GM12891 (cell line): ENCODE measurements at places on chromosomes 11 and 22.

DNA sequence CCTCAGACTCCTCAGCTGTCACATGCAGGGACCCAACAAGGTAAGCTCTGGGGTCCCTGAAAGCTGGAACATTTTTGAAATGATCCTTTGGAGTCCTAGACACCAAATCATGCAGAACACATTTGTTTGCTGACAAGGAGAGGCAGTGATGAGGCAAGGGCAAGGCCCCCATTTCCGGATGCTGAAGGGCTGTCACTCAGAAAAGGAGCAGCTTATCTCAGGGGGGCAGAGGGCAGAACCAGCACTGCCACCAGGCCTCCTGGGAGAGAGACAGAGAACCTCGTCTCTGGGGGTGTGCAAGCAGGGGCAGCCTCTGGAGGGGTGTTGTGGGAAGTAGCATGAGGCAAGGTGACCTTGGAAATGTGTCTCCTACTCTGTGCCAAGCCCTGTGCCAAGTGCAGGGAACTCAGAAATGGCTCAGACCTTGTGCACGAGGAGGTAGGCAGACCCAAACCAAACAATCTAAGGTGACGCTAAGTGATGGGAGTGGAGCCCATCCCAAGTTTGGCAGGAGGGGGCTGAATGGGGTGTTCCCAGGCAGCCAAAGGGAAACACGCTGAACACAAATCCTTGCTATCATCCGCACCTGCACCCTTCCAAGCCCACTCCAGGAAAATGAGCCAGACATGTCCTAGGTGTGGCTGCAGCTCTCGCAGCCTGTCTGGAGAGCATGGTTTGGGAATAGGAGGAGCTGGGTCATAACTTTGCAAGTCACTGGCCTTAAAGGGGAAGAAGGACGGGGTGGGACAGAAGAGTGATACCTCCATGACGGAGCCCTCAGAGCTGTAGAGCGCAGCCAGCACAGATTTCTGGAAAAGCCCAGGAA, 94.2 kb downstream of the PDE2A start:
- no peak for DNase-seq

DNA sequence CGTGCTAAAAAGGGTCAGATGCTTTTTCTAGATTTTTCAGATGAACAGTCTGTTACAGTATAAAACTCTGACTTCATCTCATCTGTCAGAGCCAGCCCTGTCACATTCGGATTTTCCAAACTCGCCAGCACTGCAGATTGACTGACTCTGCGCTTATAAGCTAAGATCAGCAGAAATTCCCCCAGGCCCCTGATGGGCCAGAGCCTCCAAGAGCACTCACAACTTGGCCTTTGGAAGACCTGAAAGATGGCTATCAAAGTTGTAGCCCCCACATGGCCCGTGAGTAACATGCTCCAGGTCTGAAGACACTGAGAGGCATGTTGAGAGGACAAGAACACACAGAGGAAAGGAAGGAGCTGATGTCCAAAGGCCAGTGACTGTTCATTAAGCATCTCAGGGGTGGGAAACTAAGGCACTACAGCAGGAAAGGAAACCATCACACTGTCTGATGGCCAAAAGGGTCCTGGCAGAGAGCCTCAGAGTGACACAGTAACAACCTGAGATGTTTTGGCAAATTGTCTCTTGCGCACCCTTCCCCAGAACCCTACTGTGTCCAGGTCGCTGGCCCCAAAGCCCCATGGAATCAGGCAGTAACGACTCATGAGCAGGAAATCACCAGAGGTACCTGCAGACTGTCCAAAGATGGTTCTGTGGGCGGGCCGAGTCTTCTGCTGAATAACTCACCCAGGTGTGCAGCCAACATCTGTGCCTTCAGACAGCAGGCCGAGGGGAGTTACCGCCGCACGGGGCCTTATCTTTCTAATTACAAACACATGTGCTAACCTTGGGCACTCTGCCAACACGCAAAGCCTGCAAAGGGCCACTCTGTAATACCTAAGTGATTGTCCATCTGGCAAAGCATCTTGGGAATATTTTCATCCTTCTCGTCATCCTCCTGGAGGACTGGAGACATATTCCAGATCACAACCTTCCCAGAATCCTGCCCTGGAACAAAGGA, 23.6 kb downstream of the HIRA start:
- no peak for DNase-seq

GRCh38 chr11:74749127-74749964, 697 bp downstream of the RNF169 start:
- peak; percentile 62 for DNase-seq

GRCh38 chr11:64694821-64695365, 28.1 kb downstream of the NRXN2 start:
- no peak for DNase-seq

DNA sequence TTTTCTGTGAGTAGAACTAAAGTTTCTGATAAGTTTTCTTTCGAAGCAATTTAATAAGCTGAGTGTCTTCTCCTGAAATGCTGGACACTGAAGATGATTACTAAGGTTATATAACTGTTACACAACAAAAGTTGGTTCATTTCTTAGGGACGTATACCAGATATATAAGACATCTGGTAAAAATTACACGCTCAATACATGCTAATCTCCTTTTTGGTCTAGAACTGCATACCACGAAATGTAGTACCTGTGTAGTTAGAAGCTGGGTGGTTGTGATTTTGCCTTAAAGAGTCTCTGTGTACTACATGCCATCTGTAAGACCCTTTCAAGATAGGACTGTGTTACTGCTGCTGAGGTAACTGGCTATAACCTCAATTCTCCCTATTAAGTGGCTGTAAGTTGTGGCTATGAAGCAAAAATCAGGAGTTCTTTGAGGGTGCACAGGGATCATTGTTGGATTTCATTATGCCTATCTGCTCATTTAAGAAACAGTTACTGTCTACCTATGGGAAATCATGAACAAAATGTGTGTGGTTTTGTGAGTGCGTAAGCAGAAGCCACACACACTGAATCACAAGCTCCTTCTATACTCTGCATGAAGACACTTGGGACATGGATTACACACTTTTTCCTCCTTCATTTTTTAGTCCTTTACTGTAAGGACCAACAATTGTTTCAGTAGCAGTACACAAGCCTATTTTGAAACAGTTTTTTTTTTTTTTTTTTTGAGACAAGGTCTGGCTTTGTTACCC, 195.9 kb downstream of the SWAP70 start:
- no peak for DNase-seq

- DNase-seq, result no peak
Measured at GRCh38 chr11:36620246-36620645, 22.2 kb upstream of the RAG2 start.

DNA sequence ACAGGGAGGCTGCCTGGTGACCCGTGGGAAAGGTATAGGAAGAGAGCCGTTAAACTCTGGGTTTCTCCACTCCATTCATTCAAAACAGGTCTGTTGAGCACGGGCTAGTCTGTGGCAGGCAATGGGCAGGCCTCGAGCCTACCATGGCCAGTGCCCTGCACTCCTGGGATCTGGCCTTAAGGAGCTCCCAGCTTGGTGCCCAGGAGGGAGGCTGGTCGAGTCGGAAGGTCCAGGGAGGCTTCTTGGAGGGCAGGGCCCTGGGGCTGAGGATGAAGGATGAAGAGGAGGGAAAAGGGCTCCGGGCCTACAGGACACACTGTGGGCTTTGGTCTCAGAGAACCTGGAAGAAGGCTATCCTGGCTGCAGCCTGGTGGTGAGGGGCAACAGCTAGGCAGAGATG, 41.9 kb upstream of the MN1 start:
- DNase-seq, result no peak

- DNase-seq, result no peak
Measured at GRCh38 chr22:18000441-18001039, 23.8 kb downstream of the MICAL3 start.

- DNase-seq, result no peak
Measured at GRCh38 chr11:119772641-119773415, 43.8 kb upstream of the NECTIN1 start.

DNA sequence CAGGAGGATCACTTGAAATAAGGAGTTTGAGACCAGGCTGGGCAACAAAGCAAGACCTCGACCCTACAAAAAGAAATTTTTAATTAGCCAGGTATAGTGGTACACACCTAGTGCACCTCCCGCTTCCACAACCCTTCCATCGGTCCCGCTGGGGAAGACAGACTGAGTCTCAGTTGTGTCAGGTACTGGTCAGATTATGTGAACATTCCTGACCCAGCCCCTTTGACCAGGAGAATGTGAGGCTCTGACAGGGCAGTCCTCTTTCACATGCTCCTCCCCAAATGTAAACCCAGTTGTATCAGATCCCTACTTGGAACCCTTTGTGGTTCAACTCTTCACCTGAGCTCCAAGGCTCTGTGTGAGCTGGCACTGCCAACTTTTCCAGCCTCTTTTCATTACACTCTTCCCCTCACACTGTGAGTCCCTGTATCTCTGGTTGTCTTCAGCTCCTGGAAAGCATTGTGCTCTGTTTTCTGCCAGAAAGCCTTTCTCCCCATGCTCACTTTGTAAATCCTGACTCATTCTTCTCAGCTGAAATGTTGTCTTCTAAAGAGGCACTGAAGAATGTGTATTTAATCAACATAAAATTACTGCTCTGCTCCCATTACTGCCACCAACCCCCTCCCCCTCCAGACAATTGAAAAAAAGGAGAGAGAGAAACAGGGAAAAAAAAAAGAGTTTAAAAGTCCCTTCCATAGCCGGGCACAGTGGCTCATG, 2.1 kb upstream of the TTLL12 start:
- DNase-seq, result no peak

- DNase-seq, result no peak
Measured at GRCh38 chr22:48476577-48476976, 1351.1 kb downstream of the BRD1 start.

GRCh38 chr11:46452918-46453517, 61.4 kb upstream of the CHRM4 start:
- no peak for DNase-seq

- no peak for DNase-seq
Measured at GRCh38 chr22:23279781-23280180, 99.5 kb downstream of the BCR start.

DNA sequence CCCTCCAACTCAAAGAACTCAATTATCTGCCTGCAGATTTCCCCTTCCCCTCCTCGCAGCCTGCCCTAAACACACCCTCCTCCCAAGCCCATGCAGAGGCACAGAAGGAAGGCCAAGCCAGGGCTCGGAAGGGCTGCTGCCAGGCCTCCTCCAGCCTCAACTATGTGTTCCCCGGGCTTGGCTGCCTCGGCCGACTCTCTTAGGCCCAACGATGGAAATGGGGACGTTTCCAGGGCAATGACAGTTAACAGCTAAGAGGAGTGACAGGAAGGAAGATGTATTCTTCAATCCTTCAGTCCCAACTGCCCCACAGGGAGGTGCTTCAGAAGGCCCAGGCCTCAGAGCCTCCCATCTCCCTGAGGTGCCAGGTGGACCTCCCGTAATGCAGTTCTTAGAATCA, 104.0 kb upstream of the AKIP1 start:
- no peak for DNase-seq

DNA sequence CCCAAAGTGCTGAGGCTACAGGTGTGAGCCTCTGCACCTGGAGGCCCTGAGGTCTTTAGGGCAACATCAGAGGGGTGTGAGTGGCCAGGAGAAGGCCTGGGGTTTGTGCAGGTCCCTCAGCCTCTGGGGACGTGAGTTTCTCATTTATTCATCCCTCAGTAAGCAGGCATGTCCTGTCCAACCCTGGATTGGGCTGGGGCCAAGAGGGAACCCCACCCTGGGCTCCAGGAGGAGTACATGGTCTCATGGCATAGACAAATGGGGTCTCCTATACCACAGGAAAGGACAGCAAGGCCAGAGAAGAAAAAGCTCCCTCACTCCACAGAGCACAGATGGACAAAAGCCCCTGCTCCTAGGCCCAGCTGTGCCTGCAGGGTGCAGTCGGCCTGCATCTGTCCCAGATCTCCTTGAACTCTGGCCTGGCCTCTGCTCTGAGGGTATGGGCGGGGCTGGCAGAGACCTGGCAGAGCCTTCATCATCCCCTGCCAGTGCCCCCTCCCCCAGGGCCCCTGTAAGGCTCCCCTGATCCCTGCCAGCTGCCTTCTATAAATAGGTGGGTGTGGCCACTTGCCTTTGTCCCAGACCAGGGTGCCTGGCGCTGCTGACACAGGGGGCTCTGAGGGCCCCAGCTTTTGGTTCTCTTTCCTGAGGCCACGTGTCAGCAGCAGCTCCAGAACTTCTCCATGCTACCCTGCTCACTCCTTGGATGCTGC, 34.6 kb downstream of the A4GALT start:
- no peak for DNase-seq

DNA sequence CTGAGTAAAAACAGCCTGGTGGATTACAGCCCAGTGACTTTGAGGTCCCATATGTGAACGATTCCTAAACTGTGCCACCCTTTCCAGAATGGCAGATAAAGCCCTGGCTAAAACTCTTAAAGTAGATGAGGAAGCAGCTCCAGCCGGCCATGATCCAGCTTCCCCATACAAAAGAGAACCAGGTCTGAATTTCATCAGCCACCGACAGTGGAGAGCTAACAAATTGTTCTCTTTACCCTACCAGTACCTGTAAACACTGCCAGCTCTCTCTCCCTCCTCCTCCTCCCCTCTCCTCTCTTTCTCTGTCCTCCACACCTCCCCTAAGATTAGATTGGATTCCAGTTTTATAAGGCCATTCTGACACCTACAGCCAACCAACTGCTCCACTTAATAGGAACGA, 176.9 kb downstream of the DSCAML1 start:
- DNase-seq, result no peak

- no peak for DNase-seq
Measured at GRCh38 chr22:23225724-23226496, 45.6 kb downstream of the BCR start.

DNA sequence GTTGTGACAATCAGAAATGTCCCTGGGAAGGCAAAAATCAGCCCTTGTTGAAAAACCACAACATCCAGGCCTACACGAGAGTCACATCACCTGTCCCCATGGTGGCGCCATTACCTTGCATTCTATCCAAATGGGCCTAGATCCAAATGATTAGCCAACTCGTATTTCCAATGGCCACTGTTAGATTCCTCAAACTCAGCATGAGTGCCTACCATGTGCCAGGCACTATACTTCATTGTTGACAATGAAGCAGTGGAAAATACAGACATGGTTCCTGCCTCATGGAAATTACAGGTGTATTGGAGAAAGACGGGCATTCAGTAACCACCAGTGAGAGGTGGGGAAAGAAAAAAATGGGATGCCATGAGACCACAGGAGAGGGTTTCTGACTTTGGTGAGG, 29.8 kb upstream of the CREB3L1 start:
- no peak for DNase-seq

DNA sequence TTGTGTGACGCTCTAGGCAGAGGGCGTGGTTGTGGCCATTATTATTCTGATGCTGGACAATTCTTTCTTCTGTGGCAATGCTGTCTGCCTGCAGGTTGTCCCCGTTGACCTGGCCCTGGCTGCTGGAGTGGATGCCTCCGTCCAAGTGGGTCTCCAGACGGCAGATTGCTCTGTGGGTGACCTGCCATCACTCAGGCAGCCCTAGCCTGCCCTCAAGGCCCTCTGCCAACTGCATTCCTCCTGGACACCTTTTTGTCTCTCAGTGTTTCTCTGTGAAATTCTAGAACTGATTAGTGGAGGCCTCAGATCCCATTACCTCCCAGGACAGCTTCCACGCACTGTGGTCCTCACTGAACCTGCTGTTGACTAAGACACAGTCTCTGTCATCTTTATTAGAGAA, 86.7 kb downstream of the TBC1D22A start:
- DNase-seq, result no peak
